CD8-positive, alpha-beta memory T cell (primary cell): ENCODE measurements at places on chromosomes 7 and 10.

DNA sequence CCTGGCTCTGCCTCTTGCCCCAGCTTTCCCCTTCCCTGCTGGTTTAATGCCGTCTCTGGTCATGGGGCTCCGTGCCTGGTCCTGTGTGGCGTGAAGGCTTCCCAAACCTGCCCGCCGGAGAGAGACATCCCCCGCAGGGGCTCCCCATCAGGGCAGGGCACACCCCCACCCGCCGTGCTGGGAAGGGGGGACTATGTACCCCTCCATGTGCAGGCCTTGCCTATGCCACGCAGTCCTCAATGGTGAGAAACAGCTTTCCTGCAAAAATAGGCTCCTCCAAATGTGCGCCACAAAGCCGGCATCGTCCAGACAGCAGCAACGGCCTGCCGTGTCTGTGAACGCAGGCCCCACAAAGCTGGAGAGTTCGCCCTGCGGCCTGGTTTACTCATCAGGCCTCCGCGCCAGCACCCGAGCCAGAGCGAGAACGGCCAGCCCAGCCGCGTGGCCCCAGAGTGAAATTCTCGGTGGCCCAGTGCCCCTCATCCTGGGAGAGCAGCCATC, 313.4 kb downstream of the DNAJB6 start:
- no peak for DNase-seq

DNA sequence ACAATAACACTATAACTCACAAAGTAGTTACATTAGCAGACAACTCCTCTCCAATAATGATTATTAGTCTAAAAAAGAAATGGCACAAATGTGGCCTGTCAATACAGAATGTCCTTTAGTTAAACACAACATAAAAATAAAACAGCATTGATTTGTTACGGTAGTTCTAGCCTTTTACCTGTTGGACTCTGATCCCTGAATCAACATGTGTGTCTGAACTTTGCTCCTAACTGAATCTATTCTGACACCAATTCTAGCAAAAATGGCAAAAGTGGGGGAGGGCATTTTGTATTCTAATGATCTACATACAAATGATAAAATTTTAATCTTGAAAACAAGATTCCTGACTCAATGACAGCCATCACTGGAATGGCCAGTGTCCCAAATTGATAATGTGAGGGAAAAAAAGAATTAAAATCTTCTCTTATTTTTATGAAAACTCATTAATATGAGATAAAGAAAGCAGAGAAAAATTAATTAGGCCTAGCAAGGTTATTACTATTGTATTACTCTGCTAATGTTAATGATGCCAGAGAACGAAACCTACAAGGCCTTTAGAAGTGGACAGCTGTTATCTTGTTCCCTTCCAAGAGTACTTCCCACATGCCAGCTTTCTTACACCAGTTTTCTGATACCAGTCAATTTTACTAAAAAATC, 30.2 kb downstream of the FRA10AC1 start:
- no peak for DNase-seq

- no peak for DNase-seq
These were observed at the start of gene NKX1-2 for GRCh38 chr10:124450012-124450782. Gene NKX1-2, minus strand, starts transcription at chr10:124450035. Its CDS starts 92 bp downstream, at chr10:124449943.

- DNase-seq: no peak
These were observed 369.0 kb downstream of the PARD3 start for GRCh38 chr10:34446049-34446448.

DNA sequence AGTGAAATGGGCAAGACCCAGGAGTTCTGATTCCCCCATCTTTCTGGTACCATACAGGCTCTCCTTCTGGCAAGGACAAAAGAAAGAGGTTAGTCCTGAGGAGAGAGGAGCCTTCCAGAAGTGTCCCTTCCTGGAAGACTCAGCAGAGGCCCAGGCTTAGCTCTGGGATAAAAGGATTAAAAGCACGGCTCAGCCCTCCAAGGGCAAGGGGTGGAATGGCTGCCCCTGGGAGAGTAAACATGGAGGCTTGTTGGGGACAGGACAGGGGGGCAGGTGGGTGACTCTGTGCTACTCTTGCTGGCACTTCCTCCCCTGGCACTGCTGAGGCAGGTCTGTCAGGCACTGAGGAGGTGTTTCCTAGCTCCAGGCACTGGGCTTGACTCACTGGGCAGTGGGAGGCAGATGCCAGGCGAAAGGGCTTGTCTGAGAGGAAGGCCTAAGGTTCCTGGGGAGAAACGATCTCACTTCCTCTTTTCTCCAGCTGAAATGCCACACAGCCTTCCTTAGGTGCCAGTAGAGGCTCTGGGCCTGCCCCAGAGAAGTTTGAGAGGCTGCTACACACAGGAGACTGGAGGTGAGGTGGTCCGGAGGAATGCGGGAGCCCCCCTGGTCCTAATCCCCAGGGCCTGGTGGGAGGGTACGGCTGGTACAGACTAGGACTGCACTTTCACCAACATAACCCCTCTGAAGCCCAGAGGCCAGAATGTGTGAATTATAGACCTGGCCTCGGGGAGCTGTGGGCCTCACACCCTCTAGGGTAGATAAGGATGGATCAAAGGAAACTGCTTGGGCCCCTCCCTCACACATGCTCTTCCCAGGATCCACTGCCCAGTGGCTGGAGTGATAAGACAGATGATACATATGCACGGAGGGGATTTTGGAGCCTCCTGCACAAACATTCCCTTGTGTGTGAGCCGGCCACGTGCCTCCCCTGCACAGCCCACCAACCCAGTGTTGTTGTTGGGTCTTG, 63.2 kb upstream of the PODXL start:
- DNase-seq: no peak

DNA sequence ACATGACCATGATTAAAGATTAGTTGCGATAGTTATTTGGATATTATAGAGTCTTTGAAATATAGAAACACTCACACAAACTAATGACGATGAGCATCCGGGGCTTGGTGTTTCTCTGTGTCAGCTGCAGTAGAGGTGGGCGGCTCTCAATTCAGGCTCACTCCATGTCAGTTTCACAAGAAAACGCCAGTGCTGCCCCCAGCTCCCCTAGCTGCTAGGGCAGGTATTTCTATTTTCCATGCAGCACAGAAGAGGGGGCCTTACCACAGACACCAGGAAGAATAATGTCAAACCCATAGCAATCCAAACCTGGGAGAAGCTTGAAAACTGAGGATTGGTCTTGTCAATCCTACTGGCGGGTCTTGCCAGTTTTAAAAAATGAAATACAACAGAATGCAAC, 197.1 kb downstream of the PHTF2 start:
- DNase-seq: no peak
